Activated CD4-positive, alpha-beta T cell treated with anti-CD3 and anti-CD28 coated beads for 36 hours (primary cell): ENCODE measurements at places on chromosomes 16 and 17.

DNA sequence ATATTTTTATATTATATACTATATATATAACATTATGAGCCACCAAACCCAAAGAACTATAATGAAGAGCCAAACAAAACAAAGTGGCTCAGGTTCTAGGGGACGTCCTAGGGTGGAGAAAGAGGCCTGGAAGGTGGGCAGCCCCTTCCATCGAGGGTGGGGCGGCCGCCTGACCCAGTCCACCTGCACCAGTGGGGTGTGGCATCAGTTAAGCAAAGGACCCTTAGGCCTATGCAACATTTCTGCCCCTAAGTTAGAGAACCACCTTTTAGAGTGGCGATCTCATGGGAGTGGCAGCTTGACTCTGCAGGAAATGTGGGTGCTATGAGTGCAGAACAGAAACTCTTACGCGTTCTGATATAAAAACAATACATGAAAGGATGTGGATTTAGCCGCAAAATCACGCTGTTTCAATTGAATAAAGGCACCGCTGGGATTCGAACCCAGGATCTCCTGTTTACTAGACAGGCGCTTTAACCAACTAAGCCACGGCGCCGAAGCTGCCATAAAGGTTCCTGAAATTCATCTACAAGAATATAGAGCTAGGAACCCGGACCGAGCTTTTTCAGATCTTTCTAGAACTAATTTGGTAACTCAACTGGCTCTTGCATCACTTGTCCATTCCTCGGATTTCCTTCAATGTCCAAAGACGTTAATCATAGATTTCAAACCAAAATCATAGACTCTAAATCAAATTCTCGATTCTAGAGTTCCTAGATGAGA lies 15.6 kb upstream of the AURKB start:
- DNase-seq: peak; percentile 90

DNA sequence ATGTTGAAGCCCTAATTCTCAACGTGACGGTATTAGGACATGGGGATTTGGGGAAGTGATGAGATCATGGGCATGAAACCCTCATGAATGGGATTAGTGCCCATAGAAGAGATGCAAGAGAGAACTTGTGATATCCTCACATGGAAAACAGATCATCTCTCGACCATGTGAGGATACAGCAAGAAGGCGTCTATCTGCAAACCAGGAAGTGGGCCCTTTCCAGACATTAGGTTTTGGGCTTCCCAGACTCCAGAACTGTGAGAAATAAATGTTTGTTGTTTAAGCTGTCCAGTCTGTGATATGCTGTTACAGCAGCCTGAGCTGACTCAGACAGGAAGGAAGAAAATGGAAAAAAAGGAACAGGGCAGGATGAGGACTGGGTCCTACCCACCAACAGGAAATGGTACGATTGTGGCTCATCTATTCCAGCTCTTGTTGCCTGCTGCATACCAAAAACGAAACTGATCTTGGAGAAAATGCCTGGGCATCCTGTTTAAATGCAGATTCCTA lies 21.9 kb upstream of the SSTR2 start:
- DNase-seq: peak; percentile 31

GRCh38 chr16:84717484-84717883 lies 17.7 kb downstream of the USP10 start:
- peak; percentile 18 for DNase-seq

DNA sequence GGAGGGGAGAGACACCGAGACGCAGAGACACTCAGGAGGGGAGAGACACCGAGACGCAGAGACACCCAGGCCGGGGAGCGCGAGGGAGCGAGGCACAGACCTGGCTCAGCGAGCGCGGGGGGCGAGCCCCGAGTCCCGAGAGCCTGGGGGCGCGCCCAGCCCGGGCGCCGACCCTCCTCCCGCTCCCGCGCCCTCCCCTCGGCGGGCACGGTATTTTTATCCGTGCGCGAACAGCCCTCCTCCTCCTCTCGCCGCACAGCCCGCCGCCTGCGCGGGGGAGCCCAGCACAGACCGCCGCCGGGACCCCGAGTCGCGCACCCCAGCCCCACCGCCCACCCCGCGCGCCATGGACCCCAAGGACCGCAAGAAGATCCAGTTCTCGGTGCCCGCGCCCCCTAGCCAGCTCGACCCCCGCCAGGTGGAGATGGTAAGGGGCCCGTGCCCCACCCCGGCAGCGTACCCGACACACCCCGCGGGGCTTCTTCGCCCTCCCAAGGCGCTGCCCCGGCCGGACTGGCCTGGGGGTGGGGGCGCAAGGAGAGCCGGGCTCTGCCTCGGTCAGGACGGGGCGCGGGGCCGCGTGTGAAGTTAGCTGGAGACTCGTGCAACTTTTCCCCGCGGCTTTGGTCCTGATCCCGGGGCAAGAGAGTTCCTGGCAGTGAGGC lies 427 bp downstream of the PPP1R1B start:
- no peak for DNase-seq

DNA sequence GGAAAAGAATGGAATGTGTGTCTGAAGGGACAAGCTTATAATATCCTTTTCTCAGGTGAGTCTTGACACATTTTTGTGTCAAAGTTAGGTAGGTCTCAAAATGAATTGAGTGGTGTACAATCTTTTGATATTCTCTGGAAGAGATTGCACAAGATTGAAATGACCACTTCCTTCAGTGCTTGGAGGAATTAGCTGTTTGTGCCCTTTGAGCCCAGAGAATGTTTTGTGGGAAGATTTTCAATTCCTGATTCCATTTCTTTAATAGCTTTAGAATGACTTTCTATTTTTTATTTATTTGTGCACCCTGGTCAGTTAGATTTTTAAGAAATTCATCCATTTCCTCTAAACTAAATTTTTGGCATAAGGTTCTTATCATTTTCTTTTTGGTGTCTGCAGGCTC lies 1.6 kb upstream of the CCL13 start:
- no peak for DNase-seq

DNA sequence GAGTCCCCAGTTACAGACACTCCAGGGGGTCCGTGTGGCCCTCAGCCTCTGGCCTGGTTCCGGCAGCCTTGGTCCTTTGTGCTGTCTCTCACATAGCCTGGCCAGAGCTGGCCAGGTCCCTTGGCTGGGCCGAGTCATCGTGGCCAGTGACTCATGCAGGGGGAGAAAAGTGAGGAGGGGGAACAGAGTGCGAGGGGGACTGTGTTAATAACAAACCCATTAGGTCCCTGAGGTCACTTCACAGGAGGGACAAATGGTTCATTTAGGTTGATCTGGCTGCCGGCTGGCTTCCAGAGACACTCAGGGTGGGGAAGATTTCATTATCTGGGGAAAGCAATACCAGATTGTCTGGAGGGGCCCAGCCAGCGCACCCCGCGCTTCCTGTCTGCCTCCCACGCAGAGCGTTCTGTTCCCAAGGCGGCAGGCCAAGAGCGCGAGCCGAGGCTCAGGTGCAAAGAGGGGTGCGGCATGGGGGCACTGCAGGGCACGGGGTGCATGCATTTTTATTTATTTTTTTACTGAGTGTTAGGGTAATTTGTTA lies 223.1 kb downstream of the SEC14L1 start:
- DNase-seq: peak; percentile 65
